ENCODE measurements at places on chromosomes 16 and 17. TPM values are rescaled to one million over a fixed set of nuclear protein-coding genes. Genes with fewer than 3 reads are reported as not detected.

Gene PIPOX
- 0.29 TPM for total RNA-seq

Gene CSH1
- not detected for total RNA-seq

Gene C16orf95
- 5.2 TPM for total RNA-seq

Gene BICDL2
- not detected for total RNA-seq

Gene CRYBA1
- total RNA-seq: not detected

Gene FOXL1
- total RNA-seq: 1.5 TPM

Gene CPHXL2
- not detected for total RNA-seq

Gene TRAPPC1
- 295 TPM for total RNA-seq
